Activated CD8-positive, alpha-beta memory T cell treated with anti-CD3 and anti-CD28 coated beads, Interleukin-2, amount 50 U/mL, for 48 hours (primary cell): ENCODE measurements at places on chromosomes 1 and 21.

GRCh38 chr1:4805987-4806386, 151.6 kb downstream of the AJAP1 start:
- no peak for DNase-seq

DNA sequence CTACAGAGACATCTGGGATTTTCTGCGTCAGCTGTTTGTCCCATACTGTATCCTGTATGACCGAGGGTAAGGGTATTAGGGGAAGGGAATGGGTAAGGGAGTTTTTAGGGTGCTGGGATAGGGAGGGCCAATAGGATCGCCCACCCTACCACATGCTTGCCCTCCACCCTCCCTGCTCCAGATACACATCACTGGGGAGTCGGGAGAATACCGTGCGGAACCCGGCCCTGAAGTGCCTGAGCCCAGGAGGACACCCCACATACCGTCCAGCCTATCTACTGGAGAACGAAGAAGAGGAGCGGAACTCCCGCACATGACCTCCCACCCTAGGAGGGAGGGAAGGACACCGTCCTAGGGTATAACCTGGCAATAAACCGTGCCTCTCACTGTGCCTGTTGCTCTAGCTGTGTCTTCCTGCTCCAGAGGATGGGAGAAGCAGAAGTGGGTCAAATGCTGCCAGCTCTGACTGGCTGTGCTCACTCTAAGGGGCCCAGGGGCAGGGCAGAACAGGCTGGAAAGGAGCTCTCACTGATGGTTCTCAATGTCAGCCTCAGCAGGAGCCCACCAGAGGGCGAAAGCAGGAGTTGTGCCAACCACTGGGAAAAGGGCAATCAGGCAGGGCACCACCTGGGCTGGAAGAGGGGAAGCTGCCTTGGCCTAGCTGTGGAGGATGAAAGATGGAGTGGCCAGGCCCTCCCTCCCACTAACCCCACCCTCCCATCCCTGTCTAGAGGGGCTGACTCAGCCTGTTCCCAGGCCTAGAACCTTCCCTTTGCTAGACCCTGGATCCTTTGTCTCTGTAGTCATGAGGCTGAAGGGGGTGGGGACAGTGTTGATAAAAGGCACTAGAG, 440 bp upstream of the LENEP start:
- no peak for DNase-seq

DNA sequence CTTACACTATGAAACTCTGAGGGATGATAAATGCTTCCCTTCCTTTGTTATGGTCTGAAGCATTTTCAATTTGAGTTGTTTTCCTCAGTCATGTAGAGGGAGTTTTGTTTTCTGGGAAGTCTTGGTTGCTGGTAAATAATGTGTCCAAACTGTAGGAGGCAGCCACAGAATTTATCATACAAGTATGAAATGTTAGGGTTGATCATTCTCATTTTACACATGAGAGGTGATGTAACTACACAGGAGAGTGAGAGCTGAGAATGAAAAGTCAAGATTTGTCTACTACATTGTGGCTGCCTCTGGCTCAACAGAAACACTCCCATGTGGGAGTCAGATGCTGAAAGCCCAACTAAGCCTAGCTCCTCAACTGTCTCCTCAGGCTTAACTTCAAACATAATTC, 182.5 kb upstream of the SGIP1 start:
- no peak for DNase-seq

- no peak for DNase-seq
Measured at GRCh38 chr1:60063561-60063960, 10.0 kb downstream of the C1orf87 start.

DNA sequence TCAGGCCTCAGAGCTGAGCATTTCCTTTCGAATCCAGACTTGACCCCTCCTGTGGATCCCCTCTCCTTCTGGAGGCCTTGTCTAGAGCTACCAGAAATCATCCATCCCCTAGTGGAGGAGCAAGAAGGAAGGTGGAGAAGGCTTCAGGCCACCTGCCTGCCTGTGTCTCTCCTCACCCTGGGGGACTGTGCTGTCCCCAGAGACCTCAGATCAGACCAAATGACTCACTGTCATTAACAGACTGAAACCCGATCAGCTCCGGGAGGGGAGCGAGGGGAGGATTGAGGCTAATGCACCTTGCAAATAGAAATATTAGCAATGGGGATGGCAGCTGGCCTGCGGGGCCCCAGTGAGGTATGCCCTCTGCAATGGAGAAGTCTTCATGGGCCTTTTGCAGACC, 2.1 kb downstream of the MYBPH start:
- DNase-seq, result no peak

- no peak for DNase-seq
Measured at GRCh38 chr1:170369417-170369816, 162.5 kb upstream of the GORAB start.

GRCh38 chr21:26461500-26461899, 111.6 kb downstream of the CYYR1 start:
- DNase-seq, result no peak

GRCh38 chr1:29466258-29466657, 229.9 kb downstream of the PTPRU start:
- DNase-seq, result no peak

DNA sequence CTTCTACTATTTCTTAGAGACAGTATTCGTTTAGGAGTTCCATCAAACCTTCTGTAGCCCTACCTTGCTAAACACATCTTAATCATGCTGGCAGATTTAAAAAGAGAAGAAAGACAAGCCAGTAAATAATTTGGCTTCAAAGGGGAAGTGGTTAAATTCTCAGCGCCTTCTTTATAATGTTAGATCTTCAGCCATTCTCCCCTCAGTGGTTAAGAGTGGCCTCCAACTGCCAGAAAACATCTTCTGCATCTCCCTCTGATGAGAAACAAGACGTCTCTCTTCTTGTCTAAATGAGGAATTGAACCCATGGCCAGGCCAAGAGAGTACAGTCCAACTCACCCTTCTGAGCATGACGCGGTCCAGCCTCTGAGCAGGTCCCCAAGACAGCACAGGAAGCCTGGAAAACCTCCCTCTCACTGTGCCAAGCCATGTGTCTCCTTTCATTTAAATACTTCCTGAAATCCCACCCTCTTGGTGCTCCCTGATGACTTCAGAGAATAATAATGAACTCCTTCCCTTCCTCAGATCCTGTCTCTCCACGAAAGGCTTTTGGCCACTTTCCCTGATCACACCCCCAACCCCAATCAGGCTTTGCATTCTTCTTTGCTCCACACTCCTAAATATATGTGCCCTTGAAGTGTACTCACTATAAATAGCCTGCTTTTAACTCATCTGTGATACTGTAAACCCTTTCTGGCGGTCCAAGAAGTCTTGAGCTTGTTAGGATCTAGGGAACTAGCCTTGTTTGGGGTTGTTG, 16.4 kb upstream of the LRRC52 start:
- DNase-seq, result no peak

GRCh38 chr1:30952098-30952497, 43.5 kb upstream of the SDC3 start:
- DNase-seq, result no peak

GRCh38 chr1:66300280-66300971, 233.5 kb upstream of the SGIP1 start:
- DNase-seq, result no peak

- DNase-seq, result no peak
Measured at GRCh38 chr1:228047183-228047466, 35.4 kb upstream of the ARF1 start.

DNA sequence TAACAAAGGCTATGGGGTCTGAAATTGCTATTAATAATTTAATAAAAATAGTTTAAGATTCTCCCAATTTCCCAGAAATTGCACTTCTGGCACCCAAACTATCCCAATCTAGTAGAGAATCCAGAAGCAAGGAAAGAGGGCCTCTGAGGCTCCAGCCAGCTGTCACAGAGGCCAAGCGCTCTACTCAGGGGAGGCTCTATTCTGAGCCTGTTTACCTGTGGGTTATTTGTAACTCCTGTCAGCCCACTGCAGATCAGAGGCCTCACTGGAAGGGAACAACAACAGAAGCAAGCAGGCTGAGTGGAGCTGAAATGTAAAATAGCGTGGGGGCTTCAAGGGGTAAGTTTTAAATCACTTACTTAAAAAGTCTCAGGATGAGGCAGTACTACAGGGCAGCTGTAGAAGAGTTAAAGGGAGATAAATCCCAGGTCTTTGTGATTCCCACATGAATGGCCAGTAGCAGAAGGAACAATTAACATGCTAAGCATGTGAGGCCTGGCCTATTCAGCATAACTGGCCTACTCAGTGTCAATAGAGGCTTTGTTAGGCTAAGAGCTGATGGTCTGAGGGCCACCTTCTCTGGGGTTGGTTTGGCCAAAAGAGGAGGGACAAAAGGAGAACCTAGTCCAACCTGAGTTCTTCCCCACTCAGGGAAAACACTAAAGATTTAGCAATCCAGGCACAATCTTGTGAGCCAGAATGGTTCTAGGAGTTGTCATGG, 12.8 kb downstream of the ZNF687 start:
- DNase-seq, result no peak

GRCh38 chr1:88035578-88035977, 648.5 kb upstream of the PKN2 start:
- DNase-seq, result no peak

DNA sequence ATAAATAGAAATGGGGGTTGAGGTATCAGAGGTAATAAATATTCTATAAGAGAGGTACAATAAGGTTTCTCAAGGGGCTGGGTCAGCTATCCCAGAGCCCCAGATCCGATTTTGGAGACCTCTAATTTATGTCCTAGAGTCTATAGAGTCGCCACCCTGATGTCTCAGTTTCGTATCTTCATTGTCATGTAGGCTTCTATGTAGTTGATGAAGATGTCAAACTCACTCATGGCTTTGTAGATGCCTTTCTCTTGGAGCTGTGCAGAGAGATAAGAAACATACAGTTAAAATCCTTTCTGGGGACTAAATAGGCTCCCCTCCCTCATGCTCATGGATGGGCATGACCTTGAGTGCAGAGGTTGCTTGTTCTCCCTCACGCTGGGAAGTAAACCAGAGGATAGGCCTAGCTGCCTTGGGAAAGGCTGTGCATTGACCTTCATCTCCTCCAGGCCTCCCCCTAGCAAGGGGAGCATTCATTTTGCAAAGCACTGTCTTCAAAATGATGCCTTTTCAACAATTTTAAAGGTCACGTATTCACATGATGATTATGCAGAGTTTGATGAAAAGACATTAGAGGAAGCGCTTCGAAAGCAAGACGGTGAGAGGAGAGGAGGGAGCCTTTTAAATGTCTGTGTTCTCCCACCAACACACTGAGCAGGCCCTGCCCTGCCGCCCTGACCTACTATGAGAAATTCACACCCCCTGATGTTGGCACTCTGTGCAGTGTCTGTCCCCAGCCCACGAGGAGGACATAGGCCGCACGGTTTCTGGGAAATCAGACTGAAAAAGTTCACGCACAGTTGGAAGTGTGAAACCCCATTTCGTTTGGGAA, 1.9 kb upstream of the IL19 start:
- DNase-seq, result no peak

- DNase-seq, result no peak
Measured at GRCh38 chr1:236699366-236699765, 13.1 kb downstream of the ACTN2 start.
